CD4-positive, alpha-beta T cell treated with Interleukin-6 at 100 ng/mL for 8 hours (primary cell): ENCODE measurements at places on chromosomes 7 and 10.

DNA sequence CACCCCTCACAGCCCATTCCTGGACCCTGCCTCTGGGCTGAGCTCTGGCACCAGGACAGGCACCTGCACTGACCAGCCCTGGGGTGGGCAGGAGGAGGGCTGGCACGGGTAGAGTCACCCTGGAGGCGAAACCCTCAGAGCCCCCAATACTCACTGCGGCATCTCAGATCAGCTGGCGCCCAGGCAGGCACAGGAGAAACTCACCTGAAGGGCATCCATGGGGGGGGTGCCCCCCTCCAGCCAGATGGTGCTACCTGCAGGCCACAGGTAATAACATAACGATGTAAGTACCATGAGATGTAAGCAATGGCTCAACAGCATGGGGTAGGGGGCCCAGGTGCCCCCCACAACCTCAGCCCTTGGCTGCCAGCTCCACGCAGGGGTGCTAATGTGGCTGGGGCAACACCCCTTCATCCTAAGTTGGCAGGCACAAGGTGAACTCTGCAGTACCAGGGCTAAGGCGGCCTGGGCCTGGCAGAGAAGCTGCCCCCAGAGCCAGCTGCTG, 12.1 kb upstream of the PYROXD2 start:
- no peak for DNase-seq

- DNase-seq: no peak
These were observed 1.7 kb downstream of the SDK1 start for GRCh38 chr7:3302681-3303320.

DNA sequence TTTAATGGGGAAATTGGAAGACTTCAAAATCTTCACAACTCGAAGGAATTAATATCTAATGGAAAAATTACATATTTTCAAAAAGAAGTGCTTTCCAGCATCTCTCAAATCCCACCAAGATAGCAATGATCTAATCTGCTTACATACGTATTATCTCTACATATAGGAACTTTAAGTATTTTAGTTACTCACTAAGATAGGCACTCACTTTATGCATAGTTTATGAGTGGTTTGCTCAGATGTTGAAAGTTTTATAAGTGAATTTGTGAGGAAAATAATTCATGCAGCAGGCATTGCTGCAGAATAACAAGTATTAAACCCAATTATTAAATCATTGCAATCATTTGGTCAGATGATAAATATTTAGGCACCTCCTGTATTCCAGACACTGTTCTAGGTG, 2.3 kb upstream of the CYTH3 start:
- DNase-seq: no peak

DNA sequence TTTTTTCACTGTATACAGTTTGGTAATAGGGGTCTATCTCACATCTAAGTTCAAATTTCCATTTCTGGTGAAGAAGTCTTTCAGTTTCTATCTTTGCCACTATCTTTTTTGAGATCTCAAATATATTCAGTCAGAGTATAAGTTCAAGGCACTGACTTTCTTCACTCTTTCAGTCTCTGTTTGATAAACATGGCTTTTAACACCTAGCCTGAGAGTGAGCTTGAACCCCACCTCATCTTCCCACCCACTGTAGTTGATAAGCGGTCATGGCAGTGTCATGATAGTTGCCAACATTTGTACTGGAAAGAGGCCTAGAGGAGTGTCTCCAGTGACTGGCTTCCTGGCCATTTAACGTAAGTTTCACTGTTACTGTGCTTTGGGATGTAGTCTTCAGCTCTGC, 41.2 kb upstream of the AGR3 start:
- no peak for DNase-seq

DNA sequence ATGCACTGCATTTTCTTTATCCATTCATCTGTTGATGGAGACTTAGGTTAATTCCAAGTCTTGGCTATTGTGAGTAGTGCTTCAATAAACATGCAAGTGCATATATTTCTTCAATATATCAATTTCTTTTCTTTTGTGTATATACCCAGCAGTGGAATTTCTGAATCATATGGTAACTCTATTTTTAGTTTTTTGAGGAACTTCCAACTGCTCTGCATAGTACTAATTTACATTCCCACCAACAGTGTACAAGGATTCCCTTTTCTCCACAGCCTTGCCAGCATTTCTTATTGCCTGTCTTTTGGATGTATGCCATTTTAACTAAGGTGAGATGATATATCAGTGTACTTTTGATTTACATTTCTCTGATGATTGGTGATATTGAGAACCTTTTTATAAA, 145.2 kb downstream of the LYZL1 start:
- DNase-seq: no peak
